ENCODE measurements at places on chromosomes 6 and 20.

- DNase-seq: no peak
Measured at GRCh38 chr6:160141001-160141726, 19.5 kb downstream of the SLC22A1 start.

GRCh38 chr6:156652231-156652750 lies 124.9 kb upstream of the ARID1B start:
- DNase-seq: no peak

DNA sequence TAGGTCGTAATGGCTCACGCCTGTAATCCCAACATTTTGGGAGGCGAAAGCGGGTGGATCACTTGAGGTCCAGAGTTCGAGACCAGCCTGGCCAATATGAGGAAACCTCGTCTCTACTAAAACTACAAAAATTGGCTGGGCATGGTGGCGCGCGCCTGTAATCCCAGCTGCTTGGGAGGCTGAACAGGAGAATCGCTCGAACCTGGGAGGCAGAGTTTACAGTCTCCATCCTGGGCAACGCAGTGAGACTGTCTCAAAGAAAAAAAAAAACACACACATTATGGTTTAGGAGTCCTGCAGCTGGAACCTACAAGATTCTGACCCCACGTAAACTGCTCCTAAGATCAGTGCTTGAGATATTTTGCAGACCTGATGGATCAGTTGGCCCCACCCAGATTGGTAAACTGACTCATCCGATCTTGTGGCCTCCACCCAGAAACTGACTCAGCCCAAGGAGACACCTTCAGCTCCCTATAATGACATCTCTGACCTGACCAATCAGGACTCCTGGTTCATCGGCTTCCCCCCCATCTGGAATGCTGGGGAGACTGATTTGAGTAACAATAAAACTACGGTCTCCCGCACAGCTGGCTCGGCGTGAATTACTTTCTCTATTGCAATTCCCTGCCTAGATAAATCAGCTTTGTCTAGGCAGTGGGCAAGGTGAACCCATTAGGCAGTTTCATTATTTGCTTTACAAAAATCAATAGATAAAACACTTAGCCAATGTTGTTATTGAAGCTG lies 96.2 kb upstream of the BTN3A2 start:
- DNase-seq: no peak

- no peak for DNase-seq
Measured at GRCh38 chr20:58753267-58753921, 60.8 kb downstream of the NPEPL1 start.

GRCh38 chr6:154112181-154112809 lies 73.3 kb downstream of the OPRM1 start:
- DNase-seq: no peak

- no peak for DNase-seq
Measured at GRCh38 chr6:163825033-163825432, 410.5 kb downstream of the QKI start.

- DNase-seq: no peak
Measured at GRCh38 chr6:11908436-11909105, 103.5 kb upstream of the HIVEP1 start.

DNA sequence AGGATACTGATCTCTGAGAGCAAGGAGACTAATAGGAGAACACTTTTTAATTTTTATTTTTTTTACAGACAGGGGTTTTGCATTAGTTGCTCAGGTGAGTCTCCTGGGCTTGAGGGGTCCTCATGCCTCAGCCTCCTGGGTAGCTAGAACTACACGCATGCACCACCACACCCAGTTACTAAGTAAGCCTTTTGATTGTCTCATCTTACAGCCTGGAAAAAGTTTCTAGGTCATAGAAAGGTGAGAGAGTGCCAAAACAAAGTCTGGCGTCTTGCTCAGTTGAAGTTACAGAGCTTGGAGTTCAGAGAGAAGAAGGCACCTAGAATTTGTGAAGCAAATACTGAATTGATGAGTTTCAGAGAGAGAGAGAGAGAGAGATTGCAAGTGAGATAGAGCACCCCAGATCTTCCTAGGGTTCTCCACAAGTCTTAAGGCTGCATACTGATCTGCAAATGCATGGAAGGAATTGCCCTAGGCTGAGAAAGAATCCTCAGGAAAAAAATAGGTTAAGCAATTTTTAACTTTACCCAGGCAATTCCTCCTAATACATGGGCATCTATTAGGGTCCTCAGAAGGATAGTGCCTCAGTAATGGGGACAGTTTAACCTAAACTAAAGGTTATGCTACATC lies 37.6 kb upstream of the PHIP start:
- no peak for DNase-seq

Measured in NCI-H2081 treated with DMSO at 0.1 percent for 48 hours (cell line).